Uterus (tissue), 4 donors: ENCODE measurements at places on chromosomes 7 and 10. TPM values are rescaled to one million over a fixed set of nuclear protein-coding genes. Genes with fewer than 3 reads are reported as not detected.

GRCh38 chr7:137480401-137480800 is 136.9 kb upstream of the PTN start:
- no peaks in the 10 kb centered on the region for H3K36me3 ChIP-seq
- no peaks in the 10 kb centered on the region for H3K4me1 ChIP-seq
- no peak overlapping the region for H3K27ac ChIP-seq
- DNase-seq = no peak
- no peak overlapping the region for H3K4me3 ChIP-seq

GRCh38 chr10:89275383-89275782 is 23.8 kb upstream of the LIPA start:
- H3K27ac ChIP-seq = peak overlapping the region; percentile 48
- H3K4me1 ChIP-seq = peaks cover 7% of the 10 kb centered on the region
- no peaks in the 10 kb centered on the region for H3K27me3 ChIP-seq
- no peaks in the 10 kb centered on the region for H3K36me3 ChIP-seq

- no peaks in the 10 kb centered on the region for H3K27me3 ChIP-seq
- no peaks in the 10 kb centered on the region for H3K4me1 ChIP-seq
- no peak overlapping the region for H3K4me3 ChIP-seq
- no peak overlapping the region for H3K27ac ChIP-seq
- no peak for DNase-seq
These were observed 14.1 kb downstream of the MRPS24 start for GRCh38 chr7:43855176-43855575.

- DNase-seq = no peak
- no peaks in the 10 kb centered on the region for H3K27me3 ChIP-seq
- H3K27ac ChIP-seq = no peak overlapping the region
These were observed 738.0 kb upstream of the GALNT17 start for GRCh38 chr7:70393956-70394355.

The TEX47 gene
- total RNA-seq = not detected

- H3K27ac ChIP-seq = peak overlapping the region; percentile 88
- H3K4me3 ChIP-seq = no peak overlapping the region
- no peaks in the 10 kb centered on the region for H3K36me3 ChIP-seq
These were observed 1.7 kb upstream of the CXCL12 start for GRCh38 chr10:44386546-44387052.

The ATOH7 gene
- not detected for total RNA-seq

GRCh38 chr7:81367326-81367931 is 402.4 kb downstream of the HGF start:
- H3K27me3 ChIP-seq = no peaks in the 10 kb centered on the region
- DNase-seq = no peak
- H3K36me3 ChIP-seq = no peaks in the 10 kb centered on the region
- H3K27ac ChIP-seq = no peak overlapping the region
- no peaks in the 10 kb centered on the region for H3K4me1 ChIP-seq

- H3K27ac ChIP-seq = peak overlapping the region; percentile 88
- peak overlapping the region; percentile 72 for H3K4me3 ChIP-seq
- H3K4me1 ChIP-seq = no peaks in the 10 kb centered on the region
- H3K36me3 ChIP-seq = no peaks in the 10 kb centered on the region
These were observed 1.1 kb downstream of the PLXDC2 start for GRCh38 chr10:19817231-19817933.

GRCh38 chr7:116653204-116653603 is 18.8 kb upstream of the MET start:
- H3K4me1 ChIP-seq = no peaks in the 10 kb centered on the region
- no peaks in the 10 kb centered on the region for H3K36me3 ChIP-seq
- no peaks in the 10 kb centered on the region for H3K27me3 ChIP-seq
- no peak overlapping the region for H3K4me3 ChIP-seq

- H3K27ac ChIP-seq = no peak overlapping the region
- H3K4me3 ChIP-seq = no peak overlapping the region
- no peaks in the 10 kb centered on the region for H3K36me3 ChIP-seq
- no peaks in the 10 kb centered on the region for H3K4me1 ChIP-seq
These were observed 15.2 kb upstream of the HABP2 start for GRCh38 chr10:113537672-113538071.

DNA sequence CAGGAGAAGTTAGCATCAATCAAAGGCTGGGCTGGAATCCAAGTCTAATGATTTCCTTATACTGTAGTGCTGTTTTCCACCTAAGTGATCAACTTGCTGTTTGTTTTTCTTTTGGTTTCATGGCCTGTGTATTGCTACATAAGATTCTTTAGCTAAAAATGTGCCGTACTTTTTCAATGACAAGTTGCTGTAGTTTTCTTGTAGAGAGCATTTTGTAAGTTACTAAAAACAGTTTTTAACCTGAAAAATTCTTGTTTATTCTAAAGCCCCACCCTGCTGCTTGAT is 1.3 kb downstream of the HELLS start:
- no peak overlapping the region for H3K27ac ChIP-seq
- H3K4me1 ChIP-seq = no peaks in the 10 kb centered on the region
- H3K4me3 ChIP-seq = no peak overlapping the region
- H3K36me3 ChIP-seq = no peaks in the 10 kb centered on the region

GRCh38 chr7:31267486-31267885 is 73.0 kb downstream of the NEUROD6 start:
- no peak overlapping the region for H3K4me3 ChIP-seq
- no peaks in the 10 kb centered on the region for H3K4me1 ChIP-seq
- no peak for DNase-seq
- H3K36me3 ChIP-seq = no peaks in the 10 kb centered on the region

GRCh38 chr7:119086026-119086425 is 861.5 kb downstream of the ANKRD7 start:
- H3K27ac ChIP-seq = no peak overlapping the region
- H3K4me3 ChIP-seq = no peak overlapping the region
- H3K27me3 ChIP-seq = no peaks in the 10 kb centered on the region
- no peak for DNase-seq

The C10orf120 gene
- total RNA-seq = not detected

DNA sequence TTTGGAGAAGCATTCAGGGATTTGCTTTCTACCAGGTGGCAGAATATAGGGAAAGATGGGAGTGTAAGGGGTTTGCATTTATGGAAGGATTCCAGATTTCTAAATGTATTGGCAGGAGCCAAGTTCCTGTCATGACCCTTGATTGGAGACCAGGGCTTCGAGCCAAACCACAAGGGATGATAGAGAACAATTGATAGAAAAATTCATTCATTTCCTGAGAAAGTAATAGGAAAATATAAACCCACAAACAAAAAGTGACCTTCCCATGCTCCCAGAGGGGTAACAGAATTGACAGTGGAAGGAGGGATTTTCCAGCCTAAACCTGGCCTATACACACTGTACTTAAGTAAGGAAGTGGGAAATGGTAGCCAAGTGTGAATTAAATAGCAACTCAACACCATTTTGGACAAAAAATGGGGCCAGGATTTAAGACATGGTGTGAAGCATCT is 22.4 kb upstream of the IFIT2 start:
- H3K4me3 ChIP-seq = no peak overlapping the region
- peaks cover 4% of the 10 kb centered on the region for H3K27me3 ChIP-seq
- H3K4me1 ChIP-seq = peaks cover 10% of the 10 kb centered on the region

DNA sequence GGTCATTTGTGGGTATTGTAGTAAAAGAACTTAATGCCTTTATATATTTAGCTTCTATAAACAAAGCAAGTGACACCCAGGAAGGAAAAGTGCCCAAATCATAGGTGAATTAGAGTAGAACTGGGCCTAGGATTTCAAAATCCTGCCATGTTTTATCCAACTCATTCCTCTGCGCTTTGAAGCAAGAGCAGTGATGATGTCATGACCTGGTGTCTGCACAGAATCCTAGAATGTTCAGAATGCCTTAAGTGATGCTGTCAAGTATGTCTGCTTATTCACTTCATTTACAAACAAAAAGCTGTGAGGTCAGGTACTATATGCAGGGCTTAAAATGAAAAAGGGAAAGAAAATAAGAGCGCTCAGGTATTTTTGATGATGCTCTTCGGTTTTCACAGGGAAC is 737.2 kb upstream of the ANKRD30A start:
- no peak for DNase-seq
- H3K4me3 ChIP-seq = no peak overlapping the region

GRCh38 chr7:111872450-111873325 is 310.4 kb upstream of the IMMP2L start:
- H3K27me3 ChIP-seq = no peaks in the 10 kb centered on the region
- no peak for DNase-seq
- H3K36me3 ChIP-seq = no peaks in the 10 kb centered on the region
- H3K27ac ChIP-seq = no peak overlapping the region
- H3K4me3 ChIP-seq = no peak overlapping the region

- DNase-seq = no peak
- no peak overlapping the region for H3K27ac ChIP-seq
- H3K36me3 ChIP-seq = no peaks in the 10 kb centered on the region
These were observed 89.1 kb downstream of the COL28A1 start for GRCh38 chr7:7446616-7447015.

The ANKRD30A gene
- total RNA-seq = not detected

GRCh38 chr10:104641937-104642657 is 1.0 kb downstream of the SORCS3 start:
- H3K4me1 ChIP-seq = no peaks in the 10 kb centered on the region
- DNase-seq = no peak
- no peaks in the 10 kb centered on the region for H3K36me3 ChIP-seq

DNA sequence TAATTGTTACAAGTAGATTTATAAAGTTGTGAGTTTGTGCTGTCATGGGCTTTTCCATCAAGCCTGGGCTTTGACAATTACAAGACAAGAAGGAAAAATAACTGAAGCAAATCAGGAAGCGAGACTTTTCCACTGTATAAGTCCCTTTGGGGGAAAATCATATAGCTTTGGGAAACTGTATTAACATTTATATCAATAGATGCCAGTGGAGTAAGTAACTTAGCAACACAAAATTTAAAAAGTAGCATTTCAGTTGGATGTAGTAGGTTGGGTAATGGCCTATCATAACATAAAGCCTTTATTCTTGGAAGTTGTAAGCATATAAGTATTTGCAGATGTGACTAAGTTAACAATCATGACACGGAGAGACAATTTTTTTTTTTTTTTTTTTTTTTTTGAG is 931.1 kb downstream of the CNTNAP2 start:
- no peak overlapping the region for H3K27ac ChIP-seq
- no peaks in the 10 kb centered on the region for H3K4me1 ChIP-seq
- H3K27me3 ChIP-seq = no peaks in the 10 kb centered on the region
- DNase-seq = no peak
- H3K36me3 ChIP-seq = no peaks in the 10 kb centered on the region
- H3K4me3 ChIP-seq = no peak overlapping the region

The ARMS2 gene
- not detected for total RNA-seq

The FAM25G gene
- total RNA-seq = not detected

- peak within 1 kb of the TSS; percentile 48 for H3K4me3 ChIP-seq
- H3K27ac ChIP-seq = peak within 1 kb of the TSS; percentile 73
- DNase-seq = peak; percentile 85
- H3K27me3 ChIP-seq = no peaks in the 10 kb centered on the region
These were observed at the start of gene ZNF467 for GRCh38 chr7:149773446-149774236. Gene ZNF467, minus strand, starts transcription at chr7:149773588. Its CDS starts 2,556 bp downstream, at chr7:149771032.

The STK17A gene
- total RNA-seq = 2.3 TPM
